SIG-M5 (cell line): ENCODE measurements at places on chromosomes 5 and 9.

- DNase-seq, result no peak
Observed at GRCh38 chr5:139726248-139726647, 69.4 kb upstream of the PSD2 start.

GRCh38 chr5:169471021-169471420 lies 112.6 kb upstream of the SPDL1 start:
- DNase-seq, result no peak

GRCh38 chr9:130172161-130172857 lies at the start of gene NCS1:
TSS of gene NCS1 (plus strand) at chr9:130172404. CDS start at chr9:130172664, 260 bp downstream.
- DNase-seq, result no peak

DNA sequence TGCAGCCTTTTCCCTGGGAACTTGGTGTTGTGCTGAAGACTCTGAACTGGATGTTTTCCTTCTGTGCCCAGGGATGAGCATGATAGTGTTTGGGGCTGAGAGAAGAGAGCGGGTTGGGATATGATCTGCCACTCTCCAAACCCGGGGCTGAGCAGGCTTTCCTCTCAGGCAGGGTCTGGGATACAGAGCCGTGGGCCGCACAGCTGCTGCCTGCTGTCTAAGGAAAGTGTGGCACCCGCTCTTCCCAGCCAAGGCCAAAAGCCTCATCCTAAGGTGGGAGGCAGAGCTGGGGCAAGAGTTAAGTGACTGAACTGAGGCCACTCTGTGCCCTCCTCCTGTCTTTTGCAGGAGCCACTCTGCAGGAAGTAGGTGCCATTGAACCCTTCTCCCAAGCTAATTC lies 83.6 kb upstream of the PITX1 start:
- no peak for DNase-seq

GRCh38 chr9:8062459-8062858 lies 262.9 kb upstream of the DMAC1 start:
- no peak for DNase-seq

GRCh38 chr5:89216606-89217005 lies 333.6 kb upstream of the MEF2C start:
- no peak for DNase-seq

DNA sequence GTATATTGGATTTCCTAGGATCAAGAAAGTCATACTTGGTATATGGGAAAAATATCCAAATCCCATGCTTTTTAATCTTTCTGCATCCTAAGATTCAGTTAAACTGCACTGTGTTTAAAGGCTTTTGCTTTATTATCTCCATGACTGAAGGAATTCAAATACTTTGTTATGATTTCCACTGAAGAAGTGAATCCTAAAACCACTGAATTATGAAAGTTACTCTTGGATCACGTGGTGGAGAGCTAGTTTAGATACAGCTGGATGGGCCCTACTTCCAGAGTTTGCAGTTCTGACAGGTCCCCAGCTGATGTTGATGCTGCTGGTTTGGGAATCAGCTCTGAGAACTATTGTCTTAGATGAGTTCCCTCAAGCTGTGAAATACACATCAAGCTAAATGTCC lies 5.0 kb downstream of the DAB2 start:
- no peak for DNase-seq

- no peak for DNase-seq
Observed at GRCh38 chr5:5688925-5689310, 266.4 kb downstream of the ICE1 start.

DNA sequence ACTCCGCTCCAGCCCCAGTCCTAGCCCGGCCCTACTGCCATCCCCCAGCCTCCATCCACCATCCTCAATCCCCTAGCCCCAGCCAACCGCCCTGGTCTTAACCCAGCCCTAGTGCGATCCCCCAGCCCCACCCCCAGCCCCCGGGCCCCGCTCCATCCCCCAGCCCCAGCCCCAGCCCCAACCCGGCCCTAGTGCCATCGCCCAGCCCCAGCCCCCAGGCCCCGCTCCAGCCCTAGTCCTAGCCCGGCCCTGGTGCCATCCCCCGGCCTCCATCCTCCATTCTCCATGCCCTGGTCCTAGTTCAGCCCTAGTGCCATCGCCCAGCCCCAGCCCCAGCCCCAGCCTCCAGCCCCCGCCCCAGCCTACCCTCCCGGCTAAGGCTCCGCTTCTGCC lies 398 bp downstream of the TOR1A start:
- no peak for DNase-seq

DNA sequence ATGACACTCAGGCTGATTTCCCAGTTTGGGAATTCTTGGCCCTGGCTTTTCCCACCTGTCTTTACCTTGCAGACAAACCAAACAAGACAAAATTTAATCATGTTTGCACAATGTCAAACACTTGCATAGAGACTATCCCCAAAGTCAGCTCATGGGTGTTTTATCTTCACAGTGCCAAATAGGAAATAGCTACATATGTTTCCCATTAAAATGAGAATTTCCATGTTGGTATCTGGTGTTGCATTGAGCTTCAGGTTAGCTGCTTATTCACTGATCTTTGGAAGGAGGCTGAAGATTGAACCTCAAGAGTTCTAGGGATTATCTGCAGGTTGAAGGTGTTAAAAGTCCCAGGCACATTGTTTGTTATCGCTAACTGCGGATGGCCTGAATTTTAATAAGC lies 19.5 kb downstream of the MAP1B start:
- no peak for DNase-seq

- DNase-seq, result no peak
Observed at GRCh38 chr9:136554870-136555269, 9.0 kb upstream of the NOTCH1 start.

- no peak for DNase-seq
Observed at GRCh38 chr5:39730006-39730405, 305.2 kb upstream of the DAB2 start.

- DNase-seq, result no peak
Observed at GRCh38 chr5:12861886-12862654, 957.8 kb upstream of the CTNND2 start.

DNA sequence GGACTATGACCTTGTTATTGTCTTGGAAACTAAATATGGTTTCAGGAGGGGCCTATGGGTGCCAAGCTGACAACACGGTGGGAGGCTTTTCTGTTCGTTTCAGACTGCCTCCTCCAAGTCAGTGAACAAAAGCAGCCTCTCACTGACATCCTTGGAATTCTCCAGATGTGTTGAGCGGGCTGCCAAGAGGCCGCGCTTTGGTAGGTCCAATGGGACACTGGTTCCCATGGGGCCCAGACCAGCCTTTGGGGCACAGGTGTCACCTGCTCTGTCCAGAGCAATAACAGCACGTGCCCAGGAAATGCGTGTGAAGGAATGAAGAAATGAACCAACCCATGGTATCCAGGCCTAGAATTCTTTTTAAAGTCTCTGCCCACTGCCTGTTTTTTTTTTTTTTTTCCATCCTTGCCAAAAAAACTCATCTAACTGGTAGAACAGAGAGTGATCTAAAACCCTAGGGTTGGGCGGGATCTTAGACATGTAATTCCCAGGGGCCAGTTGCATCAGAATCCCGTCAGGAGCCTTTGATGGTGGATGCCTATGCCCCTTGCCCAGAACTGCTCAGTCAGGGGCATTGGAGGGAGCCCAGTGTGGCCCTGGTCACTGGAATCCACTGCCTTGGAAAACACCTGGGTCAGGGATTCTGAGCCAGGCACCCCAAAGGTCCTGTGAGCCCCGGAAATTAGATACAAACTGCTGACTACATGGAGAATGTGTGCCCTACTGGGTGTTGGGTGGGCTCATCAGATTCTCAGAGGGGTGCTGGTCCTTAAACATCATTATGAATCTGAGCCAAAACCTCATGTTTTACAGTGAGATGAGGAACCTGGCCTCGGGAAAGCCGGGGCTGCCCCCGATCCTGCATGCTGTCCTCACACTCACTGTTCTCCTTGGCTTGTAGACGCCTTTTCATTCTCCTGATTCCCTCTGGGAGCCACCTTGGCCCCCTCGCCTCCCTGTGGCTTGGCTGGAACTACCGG lies 60.1 kb downstream of the GTF3C4 start:
- no peak for DNase-seq

- DNase-seq, result no peak
Observed at GRCh38 chr5:67380431-67380830, 183.8 kb upstream of the CD180 start.

- no peak for DNase-seq
Observed at GRCh38 chr5:72203251-72203845, 96.1 kb downstream of the MAP1B start.

DNA sequence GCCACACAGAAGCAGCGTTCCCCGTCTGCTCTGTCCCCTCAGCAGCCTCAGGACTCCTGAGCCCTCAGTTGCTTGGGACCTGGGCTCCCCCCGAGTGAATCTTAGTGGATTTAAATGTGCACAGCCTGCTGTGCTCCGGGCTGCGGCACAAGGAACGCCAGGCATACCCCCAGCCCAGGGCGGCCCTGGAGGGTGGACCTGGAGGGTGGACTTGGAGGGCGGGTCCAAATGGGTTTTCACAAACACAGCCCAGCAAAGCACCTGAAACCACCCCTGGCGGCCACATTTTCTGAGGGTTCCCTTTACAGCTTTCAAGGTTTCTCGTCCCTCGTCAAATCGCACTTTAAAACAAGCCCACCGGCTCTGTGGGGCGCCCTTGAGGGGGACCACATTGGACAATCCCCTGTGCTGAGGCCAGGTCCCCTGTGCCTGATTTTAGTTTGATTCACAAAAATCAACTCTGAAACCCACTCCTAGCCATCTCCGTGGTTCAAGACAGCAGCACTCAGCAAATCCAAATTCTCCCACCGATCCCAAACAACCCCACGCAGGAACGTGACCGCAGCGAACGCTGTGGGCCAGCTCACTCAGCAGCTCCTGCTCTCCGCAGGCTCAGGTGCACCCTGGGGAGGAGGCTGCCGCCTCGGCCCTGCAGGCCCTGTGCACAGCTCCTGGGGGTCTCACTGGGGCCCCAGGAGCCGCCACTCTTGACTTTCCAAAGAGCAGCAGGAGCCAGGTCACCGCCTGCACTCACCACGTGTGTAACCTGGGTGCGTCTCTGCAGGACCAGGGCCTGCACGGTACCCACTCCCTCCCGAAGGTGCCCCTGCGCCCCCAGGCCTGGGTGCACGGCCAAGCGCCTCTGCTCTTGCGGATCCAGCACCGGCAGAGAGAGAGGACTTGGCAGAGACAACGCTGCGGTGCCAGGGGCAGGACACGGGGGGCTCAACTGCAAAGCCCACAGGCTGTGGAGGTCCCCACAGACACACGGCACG lies 29.1 kb downstream of the TERT start:
- no peak for DNase-seq

GRCh38 chr5:131846536-131846935 lies 49.7 kb upstream of the FNIP1 start:
- no peak for DNase-seq

DNA sequence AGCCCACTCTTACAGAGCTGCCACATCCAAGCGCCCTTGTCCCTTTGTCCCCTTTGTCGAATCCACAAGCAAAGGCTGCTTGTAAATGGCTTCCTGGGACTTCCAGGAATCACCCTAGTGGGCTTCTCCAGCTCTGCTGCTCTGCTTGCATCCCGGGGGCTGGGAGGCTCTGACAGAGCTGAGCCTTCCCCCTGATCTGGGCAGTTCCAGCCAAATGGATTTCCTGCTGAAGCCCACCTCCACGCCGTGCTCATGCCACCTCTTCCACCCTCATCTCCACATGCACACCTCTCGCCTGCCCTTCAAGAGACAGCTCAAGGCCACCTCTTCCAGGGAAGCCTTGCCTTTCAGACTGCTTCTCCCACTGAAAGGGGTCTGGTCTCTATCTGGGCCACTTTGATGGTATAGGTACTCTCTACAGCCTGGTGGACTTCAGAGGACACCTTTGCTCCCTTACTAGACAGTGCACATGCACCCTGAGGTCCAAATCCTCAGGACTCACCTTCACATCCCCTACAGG lies 106.2 kb downstream of the LHFPL2 start:
- no peak for DNase-seq

DNA sequence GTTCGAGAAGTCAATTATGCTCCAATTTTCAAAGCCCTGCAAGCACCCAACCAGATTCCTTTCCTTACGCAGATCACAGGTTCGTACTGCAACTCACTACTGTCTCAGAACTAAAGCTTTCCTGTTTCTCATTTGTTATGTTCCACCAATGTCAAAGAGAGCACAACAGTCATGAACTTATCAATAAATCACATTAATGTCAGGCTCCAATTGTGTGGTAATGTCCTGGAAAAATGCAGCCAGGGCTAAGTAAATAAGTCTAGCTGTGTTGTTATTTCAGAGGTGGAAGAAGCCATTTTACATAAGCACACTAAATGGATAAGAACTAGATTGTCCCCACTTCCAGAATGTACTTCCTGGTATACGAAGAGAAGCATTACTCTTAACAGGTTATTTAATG lies 488.6 kb upstream of the PTGER4 start:
- DNase-seq, result no peak

GRCh38 chr5:26121338-26121737 lies 917.0 kb downstream of the CDH9 start:
- no peak for DNase-seq

DNA sequence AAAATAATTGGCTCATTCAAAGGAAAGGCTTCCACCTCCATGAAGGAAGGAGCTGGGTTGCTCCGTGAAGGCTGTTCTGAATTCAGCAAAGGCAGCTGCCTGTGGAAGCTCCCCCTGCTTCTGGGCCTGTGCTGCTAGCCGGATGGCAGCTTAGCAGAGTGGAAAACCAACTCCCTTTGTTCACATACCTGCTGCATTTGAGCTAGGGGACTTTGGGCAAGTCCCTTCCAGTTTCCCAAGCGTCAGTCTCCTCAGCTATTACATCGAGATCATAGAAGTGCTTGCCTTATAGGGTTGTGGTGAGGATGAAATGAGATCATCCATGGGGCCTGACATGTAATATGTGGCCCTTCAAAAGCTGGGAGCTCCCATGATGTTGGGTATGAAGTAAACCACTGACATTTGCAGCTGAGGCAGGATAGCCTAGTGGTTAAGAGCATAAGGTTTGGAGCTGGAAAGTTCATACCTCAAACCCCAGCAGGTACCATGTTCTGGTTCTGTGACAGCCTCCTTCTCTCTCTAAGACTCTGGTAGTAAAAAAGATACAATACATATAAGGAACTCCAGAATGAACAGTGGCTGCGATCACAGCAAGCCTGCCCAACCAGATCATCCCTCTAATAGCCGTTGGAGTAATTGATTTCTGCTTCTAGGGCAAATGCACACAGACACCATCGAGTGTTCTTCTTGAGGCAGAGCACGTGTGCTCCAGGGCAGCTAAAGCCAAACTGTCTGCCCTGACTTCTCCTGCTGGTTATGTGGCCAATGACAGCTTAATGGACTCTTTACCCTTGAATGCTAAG lies 11.0 kb upstream of the DENND1A start:
- DNase-seq, result no peak

GRCh38 chr5:97192580-97193354 lies 9.7 kb upstream of the RIOK2 start:
- no peak for DNase-seq

DNA sequence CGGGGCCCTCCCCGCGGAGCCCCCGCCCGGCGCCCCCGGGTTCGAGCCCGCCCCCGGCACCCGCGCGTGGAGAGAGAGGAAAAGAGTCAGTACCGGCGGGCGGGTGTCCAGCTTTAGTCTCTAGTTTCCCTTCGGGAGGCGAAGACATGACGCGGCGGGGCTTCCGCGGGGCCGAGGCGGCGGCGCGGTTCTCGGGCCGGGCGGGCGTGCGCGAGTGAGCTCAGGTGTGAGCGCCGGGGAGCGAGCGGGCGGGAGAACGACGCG lies 181 bp downstream of the DAP start:
- no peak for DNase-seq

GRCh38 chr9:134887219-134887618 lies 6.6 kb downstream of the FCN2 start:
- DNase-seq, result no peak
